ENCODE measurements at places on chromosomes 7 and 10.

- no peak for DNase-seq
Observed at GRCh38 chr7:66920256-66920655, 769 bp upstream of the TMEM248 start.

DNA sequence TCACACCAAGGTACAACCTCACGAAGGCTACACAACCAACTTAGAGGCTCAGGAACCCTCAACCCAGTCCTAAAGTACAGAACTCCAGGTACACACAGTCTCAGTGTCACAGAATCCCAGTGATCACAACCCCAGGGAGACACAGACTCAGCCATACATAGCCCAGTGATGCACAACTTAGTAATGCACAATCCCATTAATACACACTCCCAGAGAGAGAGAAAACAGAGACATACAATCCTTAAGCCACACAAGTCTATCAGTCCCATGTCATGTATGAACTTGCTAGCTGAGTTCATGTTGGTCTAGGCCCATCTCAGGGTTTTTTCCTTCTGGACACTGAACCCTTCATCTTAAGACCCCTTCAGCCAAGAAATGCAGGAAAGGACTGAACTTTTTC lies 4.6 kb downstream of the KCNIP2 start:
- no peak for DNase-seq

- no peak for DNase-seq
Observed at GRCh38 chr10:75899816-75900390, 468.5 kb downstream of the LRMDA start.

GRCh38 chr7:151095123-151095797 lies 9.0 kb downstream of the AGAP3 start:
- DNase-seq, result no peak

GRCh38 chr7:17939211-17939605 lies 1.1 kb downstream of the SNX13 start:
- no peak for DNase-seq

GRCh38 chr10:74234569-74234968 lies 83.5 kb downstream of the ADK start:
- DNase-seq, result no peak

GRCh38 chr10:131431533-131431932 lies 120.0 kb upstream of the TCERG1L start:
- no peak for DNase-seq

GRCh38 chr10:29736366-29737073 lies 101.7 kb upstream of the SVIL start:
- DNase-seq, result no peak

GRCh38 chr10:61986788-61987492 lies 85.4 kb downstream of the ARID5B start:
- no peak for DNase-seq

GRCh38 chr7:121107923-121108498 lies 119.5 kb downstream of the CPED1 start:
- DNase-seq, result no peak

Data from stimulated activated CD8-positive, alpha-beta memory T cell treated with anti-CD3 and anti-CD28 coated beads, Interleukin-7, amount 100 ng/mL, for 1 hour (primary cell).